Gastroesophageal sphincter (tissue), 4 donors: ENCODE measurements at places on chromosomes 13 and 19. TPM values are rescaled to one million over a fixed set of nuclear protein-coding genes. Genes with fewer than 3 reads are reported as not detected.

The MADCAM1 gene
- 0.20 TPM for total RNA-seq

The TDRD12 gene
- total RNA-seq = 1.7 TPM

The ZNF28 gene
- total RNA-seq = 8.8 TPM

The MFSD12 gene
- total RNA-seq = 22.1 TPM

The PRTN3 gene
- total RNA-seq = not detected

The FXYD7 gene
- not detected for total RNA-seq
